NCI-H526 treated with DMSO at 0.1 percent for 48 hours (cell line): ENCODE measurements at places on chromosomes 6 and 20.

DNA sequence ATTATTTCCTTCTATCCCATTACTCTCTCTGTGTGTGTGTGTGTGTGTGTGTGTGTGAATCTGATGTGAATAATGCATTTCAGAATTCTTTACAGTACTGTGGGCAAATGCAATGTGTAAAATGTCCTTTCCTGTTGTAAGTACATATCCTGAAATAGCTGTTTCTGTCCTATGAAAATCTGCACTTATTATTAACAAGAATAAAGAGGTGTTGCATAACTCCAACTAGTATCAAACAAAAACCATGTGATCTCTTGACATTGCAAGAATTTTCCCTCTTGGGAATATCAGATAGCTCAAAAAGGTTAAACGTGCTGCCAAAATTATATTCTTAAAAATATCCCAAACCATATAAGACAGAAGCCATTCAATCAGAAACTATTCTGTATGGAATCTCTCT is 52.0 kb downstream of the LGSN start:
- DNase-seq, result no peak

DNA sequence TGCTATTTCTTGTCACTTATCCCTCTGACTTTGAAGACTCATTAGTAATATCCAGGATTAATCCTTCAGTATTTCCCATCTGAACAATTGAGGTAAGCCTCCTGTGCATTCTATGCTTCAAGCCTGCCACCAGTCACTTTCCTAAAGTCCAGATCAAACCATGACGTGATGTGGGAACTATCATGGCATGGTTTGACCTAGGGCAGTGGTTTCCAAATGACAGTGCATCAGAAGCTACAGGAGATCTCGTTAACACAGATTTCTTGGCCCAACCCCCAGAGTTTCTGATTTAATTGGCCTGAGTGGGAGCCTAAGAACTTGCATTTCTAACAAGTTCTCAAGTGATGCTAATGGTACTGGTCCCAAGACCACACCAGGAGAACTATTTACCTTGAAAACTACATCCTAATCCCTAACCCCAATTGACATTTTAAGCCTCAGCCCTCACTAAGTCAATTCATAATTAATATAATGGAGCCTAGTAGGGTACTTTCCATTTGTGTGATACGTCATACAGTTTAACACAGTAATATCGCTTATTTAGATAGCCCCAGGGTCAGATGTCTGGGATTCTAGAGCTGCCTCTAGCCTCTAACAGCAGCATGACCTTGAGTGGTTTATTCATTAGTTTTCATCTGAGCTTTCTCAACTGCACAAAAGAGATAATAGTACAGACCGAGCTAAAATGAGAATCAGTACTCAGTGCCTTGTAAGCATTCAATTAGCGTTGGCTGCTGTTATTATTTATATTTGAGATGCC is 907.6 kb downstream of the TFAP2A start:
- no peak for DNase-seq

- DNase-seq, result peak; percentile 87
Observed at GRCh38 chr6:15907914-15908518, 220.9 kb upstream of the MYLIP start.

GRCh38 chr20:15036948-15037347 is 699.5 kb upstream of the FLRT3 start:
- no peak for DNase-seq

DNA sequence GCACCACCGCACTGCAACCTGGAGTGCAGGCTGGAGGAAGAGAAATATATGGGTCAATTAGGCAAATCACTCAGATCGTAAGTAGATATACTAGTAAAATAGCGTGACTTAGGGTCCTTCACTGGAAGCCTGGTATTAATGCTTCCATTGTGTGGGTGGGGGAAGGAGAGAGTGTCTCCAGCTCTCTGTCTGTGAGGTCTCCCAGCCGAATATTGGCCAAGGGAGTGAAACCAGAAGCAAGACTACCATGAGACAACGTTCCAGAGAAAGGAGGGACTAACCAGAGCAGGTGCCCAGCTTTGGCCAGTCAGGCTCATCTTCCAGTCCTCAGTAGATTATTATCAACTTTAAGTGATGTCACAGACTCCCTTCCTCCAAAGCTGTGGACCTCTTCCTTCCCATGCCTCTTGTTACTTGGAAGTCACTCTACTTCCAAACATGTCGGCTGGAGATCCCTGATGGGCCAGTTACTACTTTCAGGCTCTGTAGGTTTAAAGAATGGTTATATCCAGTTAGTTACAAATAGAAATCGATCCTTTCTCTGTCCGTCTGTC is 28.8 kb downstream of the MTHFD1L start:
- peak; percentile 37 for DNase-seq

GRCh38 chr6:79672631-79673111 is 41.5 kb downstream of the SH3BGRL2 start:
- peak; percentile 14 for DNase-seq

- DNase-seq, result no peak
Observed at GRCh38 chr6:133501675-133502270, 260.6 kb downstream of the EYA4 start.

- no peak for DNase-seq
Observed at GRCh38 chr6:159233365-159234101, 64.3 kb downstream of the FNDC1 start.

DNA sequence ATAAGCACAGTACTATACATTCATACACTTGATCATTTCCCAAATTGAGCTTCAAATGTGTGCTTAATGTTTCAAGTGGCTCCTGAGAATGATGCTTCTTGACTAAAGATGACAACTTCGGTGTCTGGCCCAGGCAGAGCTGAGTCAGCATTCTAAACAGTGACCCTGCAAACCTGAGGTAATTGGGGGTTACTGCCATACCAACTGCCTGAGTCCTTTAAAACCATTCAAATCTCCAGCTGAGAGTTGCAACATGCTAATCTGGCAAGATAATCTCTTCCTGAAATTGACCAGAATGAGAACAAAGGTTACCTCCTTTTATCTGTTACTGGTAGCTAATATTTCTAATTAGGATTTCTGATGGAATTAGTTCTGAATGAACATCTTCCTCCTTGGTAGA is 8.2 kb downstream of the BACH2 start:
- no peak for DNase-seq

- no peak for DNase-seq
Observed at GRCh38 chr6:33807606-33808005, 3.8 kb upstream of the MLN start.

- no peak for DNase-seq
Observed at GRCh38 chr6:28277746-28278145, 3.6 kb upstream of the PGBD1 start.

GRCh38 chr6:134599079-134599478 is 281.2 kb upstream of the SGK1 start:
- DNase-seq, result no peak

- DNase-seq, result no peak
Observed at GRCh38 chr20:19348582-19348981, 136.1 kb downstream of the SLC24A3 start.

DNA sequence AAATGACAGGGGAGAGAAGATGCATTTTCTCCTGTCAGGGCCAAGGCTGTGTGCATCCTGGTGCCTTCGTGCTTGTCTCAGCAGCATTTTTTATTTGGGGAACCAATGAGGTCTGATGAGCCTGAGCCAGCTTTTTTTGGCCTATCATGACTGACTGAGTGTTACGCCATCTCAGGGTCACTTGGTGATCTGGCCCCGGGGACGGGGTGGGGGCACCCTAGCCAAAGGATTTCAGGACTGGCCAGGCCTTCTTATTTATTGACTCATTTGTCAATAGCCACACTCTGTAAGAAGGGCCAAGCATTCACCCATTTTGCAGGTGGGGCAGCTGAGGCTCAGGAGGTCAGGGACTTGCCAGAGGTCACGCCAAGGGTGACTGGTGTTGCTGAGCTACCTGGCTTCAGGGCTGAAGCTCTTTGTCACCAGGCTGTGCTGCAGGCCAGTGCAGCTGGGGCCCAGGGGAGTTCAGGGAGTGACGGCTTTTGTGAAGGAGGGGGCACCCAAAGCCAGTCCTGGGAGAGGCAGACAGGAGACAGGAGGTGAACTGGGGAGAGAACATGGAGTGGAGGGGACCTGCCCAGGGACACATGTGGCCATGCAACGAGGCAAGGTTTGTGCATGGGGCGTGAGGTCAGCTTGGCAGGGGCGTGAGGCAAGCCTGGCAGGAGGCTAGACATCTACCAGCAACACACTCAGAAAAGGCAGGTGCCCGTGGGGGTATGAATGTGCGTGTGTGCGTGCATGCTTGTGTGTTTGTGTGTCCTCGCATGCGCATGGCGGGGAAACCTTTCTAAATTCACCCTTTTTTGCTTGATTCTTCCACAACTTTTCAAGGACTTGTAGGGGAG is 31.1 kb downstream of the VSTM2L start:
- DNase-seq, result no peak

GRCh38 chr20:10429443-10429981 is 4.5 kb downstream of the MKKS start:
- DNase-seq, result no peak

GRCh38 chr6:117303323-117303722 is 38.0 kb downstream of the VGLL2 start:
- DNase-seq, result no peak

DNA sequence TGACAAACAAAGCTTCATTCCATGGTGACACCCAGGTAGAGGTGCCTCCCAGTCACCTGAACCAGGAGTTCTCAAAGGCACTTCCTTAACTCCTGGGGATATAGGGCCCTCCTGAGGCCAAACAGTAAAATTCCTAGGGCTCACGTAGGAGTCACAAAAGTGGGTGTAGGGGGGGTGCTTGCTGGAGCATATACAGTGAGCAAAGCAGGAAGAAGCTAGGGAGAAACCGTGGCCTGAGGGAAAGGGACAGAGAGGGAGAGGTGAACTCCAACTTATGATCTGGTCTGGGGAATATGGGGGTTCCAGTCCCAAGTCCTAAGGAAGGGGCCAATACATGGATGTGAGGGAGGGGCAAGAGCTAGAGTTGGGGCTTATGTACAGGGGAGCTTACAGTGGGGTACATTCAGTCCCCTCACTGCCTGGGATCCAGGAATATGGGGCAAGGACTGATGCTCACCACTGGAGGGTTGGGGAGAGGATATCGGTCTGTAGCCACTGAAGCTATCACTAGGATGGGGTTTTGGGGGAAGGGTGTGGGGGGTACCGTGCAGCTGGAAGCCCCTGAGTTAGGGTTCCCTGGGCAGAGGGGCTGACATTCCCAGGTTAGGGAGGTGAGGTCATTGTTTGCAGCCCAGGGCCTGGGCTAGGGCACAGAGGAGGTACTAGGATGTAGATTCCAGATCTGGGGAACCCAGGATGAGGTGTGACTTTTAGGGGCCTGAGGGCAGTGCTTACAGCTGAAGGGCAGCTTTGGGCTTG is 950 bp downstream of the PEDS1 start:
- DNase-seq, result no peak

DNA sequence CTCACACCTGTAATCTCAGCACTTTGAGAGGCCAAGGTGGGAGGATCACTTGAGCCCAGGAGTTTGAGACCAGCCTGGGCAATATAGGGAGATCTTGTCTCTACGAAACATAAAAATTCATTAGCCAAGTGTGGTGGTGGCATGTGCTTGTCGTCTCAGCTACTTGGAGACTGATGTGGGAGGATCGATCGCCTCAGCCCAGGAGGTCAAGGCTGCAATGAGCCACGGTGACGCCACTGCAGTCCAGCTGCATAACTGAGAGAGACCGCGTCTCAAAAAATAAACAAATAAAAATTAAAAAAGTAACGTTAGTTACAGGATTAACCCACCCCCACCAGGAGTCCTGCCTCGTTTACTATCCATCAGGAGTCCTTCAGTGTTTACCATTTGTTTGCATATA is 345.1 kb downstream of the BTBD3 start:
- peak; percentile 91 for DNase-seq

DNA sequence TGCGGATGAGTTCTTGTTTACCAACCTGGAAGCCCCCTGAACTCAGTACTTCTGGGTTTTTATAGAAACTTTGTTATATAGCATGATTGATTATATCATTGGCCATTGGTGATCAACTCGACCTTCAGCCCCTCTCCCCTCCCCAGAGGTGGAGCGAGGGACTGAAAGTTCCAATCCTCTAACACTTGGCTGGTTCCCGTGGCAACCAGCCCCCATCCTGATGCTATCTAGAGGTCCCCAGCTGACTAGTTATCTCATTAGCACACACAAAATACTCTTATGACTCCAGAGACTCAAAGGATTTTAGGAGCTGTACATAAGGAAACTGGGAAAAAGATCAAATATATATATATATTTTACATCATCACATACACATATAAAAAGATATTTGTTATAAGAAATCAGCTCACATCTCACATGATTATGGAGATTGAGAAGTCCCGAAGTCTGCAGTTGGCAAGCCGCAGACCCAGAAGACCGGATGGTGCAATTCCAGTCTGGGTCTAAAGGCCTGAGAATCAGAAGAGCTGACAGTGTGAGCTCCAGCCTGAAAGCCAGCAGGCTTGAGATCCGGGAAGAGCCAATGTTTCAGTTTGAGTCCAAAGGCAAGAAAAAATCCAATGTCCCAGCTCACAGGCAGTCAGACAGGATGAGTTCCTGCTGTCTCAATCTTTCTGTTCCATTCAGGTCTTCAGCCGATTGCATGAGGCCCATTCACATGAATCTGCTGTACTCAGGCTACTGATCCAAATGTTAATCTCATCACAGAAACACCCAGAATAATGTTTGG is 179.3 kb upstream of the DTNBP1 start:
- no peak for DNase-seq

DNA sequence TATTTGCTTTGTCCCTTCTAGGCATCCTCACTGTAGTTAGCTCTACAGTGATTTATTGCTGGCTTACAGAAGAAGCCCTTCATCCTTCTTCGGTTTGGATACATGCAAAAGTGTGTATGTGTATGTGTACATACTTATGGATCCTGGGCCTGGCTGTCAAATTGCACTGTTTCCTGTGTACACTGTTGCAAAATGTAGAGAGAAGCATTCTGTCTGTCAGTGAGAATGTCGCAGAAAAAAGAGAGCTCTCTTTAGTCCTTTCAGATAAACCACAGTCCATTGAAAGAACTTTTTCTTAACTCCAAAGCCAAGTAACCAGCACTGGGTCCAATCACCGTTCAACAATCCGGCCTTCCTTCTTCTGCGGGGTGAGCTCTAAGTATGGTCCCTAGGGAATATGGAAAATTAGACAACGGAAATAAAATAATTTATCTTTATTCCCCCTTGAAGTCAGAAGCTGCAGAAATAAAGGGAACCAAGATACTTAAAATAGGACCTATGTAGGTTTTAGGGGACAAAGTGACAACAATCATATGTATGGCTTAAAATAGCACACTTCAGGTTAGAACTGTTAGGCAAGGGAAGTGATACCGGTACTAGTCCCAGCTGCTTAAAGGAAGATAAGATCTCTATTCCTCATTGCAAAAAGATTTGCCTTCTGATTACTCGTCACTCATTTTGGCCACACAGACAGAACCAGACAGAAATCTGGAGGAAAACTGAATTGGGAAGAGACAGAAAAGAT is 107.0 kb downstream of the CD83 start:
- no peak for DNase-seq

- DNase-seq, result no peak
Observed at GRCh38 chr6:5246141-5247097, 14.3 kb downstream of the LYRM4 start.

- DNase-seq, result no peak
Observed at GRCh38 chr20:47857187-47857568, 71.9 kb upstream of the SULF2 start.

- no peak for DNase-seq
Observed at GRCh38 chr6:105619971-105620741, 217.3 kb upstream of the PREP start.
